ENCODE measurements at places on chromosomes 13 and 19.

GRCh38 chr19:13937479-13938300, 527 bp downstream of the PODNL1 start:
- peak; percentile 91 for DNase-seq

GRCh38 chr19:48716562-48717291, 2.8 kb downstream of the MAMSTR start:
- peak; percentile 92 for DNase-seq

DNA sequence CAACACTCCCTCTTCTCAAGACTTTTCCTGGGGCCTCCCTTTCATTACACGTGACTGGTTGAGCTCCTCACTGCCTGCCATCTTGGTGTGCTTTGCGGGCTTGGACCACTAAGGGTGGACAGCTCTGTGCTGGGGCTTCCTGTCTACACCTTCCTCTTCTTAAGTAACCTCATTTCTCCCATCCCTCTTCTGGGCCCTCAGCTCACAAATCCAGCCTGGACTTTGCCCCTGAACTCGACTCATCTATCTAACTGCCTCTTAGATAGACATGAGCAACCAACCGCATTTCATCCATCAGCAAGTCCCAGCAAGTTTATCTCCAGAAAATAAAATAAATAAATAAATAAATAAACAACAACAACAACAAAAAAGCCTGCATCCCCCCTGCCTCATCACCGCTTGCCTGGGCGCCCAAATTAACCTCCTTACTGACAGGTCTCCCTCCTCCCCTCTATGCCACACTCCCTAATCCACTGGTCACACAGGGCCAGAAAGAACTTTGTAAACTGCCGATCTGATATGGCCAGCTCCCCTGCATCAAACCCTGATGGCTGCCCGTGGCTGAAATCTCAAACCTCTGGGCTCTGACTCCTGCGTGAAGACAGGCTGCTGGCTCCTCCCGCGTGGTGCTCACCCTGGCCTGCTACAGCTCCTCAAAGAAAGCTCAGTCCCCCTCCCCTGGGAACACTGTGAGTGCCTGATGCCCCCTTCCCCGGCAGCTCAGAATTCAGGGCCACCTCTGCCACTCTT, 7.8 kb downstream of the ISOC2 start:
- DNase-seq = no peak

DNA sequence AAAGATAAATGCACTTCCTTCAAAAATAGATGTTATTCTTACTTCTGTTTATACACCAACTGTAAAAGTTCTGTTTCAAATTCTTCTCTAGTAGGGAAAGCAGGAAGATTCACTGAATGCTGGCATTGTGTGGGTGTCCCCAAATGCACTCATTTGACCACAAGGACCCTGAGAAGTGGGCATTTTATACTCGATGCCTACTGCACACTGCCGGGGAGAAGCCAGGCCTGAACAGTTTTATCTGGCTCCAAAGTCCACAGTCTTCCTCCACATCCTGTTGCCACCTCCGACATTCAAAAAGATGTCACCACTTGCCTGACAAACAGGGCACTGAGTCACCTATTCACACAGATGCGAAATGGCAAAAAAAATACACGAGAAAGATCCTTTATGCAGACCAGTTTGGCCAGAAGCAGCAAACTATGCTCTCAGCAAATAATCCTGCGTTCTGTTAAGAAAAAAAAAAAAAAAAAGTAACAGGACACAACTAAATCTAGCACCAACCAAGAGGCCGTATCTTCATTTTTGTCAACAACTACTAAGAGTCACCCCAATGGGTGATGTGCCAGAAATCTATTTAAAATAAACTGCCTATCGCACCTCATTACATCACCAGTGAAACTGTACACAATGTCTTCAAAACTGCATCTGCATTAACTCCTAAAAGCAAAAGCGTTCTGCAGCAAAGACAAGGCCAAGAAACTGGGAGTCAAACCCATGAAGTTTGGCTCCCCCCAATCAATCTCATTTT, 6.2 kb downstream of the ZC3H4 start:
- DNase-seq = no peak

- DNase-seq = peak; percentile 67
These were observed 904 bp upstream of the ALOX5AP start for GRCh38 chr13:30734439-30734838.

DNA sequence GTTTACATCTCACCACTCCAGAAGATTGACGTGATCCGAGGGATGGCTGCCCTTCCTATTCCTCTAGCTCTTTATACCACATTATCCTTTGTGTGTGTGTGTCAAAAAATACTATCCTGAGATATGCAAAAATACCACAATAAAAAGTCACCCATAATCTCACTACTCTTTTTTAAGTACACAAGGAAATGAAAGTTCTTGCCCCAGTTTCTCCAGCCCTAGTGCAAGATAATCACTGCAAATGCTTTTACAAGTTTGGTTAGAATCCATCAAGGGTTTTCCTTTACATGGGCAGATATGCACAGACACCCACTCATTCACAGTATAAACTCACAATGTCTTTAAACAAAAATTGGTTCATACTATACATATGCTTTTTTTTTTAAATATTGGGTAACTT, 89.3 kb downstream of the DIAPH3 start:
- DNase-seq = no peak

GRCh38 chr13:96824140-96824539, 170.1 kb downstream of the OXGR1 start:
- DNase-seq = no peak

DNA sequence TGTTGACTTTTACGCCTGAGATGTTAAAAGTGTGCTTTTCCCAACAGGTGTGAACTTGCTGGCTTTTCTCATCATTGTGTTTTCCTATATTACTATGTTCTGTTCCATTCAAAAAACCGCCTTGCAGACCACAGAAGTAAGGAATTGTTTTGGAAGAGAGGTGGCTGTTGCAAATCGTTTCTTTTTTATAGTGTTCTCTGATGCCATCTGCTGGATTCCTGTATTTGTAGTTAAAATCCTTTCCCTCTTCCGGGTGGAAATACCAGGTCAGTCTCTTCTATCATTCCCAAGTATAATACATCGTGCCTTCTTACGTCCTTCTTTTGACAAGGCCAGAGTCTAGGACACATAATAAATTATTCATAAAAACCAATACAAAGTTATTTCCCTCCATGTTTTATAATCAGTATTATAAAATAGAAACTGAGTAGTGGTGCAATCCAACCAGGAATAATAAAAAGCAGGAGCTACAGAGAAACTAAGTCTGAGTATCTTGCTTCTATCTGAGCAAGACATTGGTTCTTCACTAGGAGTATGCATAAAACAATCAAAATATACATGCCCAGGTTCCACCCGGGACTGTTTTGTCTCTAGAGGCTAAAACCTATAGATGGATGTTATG, 57.9 kb downstream of the RXFP2 start:
- DNase-seq = peak; percentile 68

DNA sequence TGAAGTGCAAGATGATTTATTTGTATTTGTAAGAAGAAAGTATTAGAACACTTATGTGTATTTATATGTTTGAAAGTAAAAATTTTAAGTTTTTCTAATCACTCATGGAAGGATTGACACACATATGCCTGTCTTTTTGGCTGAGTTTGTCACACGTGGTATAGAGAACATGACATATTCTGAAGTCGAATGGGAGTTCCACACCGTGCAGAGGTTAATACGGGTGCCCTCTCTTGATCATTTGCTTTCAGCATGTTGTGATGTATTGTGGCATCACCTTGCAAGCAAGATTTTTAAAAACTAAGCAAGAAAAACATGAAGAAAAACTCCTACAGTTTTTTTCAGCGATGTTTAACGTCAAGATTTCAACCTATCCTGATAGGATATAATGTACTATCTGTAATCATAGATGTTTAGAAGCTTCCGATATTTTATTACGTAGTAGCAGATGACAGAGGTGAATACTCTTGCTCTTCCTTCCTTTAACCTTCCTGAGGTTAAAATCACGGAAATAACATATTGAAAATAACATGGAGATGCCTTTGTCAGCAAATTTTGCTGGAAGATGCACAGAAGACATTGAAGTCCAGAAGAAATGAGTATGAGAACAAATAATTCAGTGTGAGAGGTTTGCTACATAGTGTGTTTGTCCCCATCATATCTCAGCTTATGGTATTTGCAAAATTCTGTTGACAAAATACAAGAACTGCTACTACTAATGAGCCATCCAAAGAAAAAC, 231.4 kb downstream of the LMO7 start:
- DNase-seq = no peak

- peak; percentile 81 for DNase-seq
These were observed 22.8 kb upstream of the CEACAM20 start for GRCh38 chr19:44552324-44552723.
